Panc1 (cell line): ENCODE measurements at places on chromosomes 2 and 18.
A peak's percentile ranks its signal among the peaks of the same experiment; 100 is the strongest.

GRCh38 chr2:40304340-40304739, 147.6 kb downstream of the SLC8A1 start:
- DNase-seq, result no peak

- DNase-seq, result no peak
Measured at GRCh38 chr2:130328710-130329109, 14.0 kb upstream of the IMP4 start.

- no peak for DNase-seq
Measured at GRCh38 chr2:25220313-25220712, 51.9 kb upstream of the POMC start.

DNA sequence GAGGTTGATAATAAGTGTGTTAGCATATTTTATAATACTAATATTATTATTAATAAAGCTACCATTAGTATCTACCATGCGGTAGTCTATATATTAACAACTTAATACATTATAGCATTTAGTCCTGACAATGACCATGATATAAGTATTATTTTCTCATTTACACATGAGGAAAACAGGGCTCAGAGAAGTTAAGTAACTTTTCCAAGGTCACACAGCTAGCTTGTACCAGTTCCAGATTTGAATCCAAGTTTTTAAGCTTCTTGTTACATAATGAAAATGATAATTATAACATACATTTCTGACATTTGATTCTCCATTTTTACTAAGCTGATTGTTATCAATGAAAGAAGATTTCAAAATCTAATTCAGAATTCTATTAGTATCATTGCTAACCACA, 310.6 kb downstream of the AGPS start:
- no peak for DNase-seq

- peak; percentile 48 for DNase-seq
Measured at GRCh38 chr2:100260712-100261620, 61.3 kb downstream of the LONRF2 start.

GRCh38 chr2:163934131-163934530, 198.3 kb upstream of the FIGN start:
- no peak for DNase-seq

DNA sequence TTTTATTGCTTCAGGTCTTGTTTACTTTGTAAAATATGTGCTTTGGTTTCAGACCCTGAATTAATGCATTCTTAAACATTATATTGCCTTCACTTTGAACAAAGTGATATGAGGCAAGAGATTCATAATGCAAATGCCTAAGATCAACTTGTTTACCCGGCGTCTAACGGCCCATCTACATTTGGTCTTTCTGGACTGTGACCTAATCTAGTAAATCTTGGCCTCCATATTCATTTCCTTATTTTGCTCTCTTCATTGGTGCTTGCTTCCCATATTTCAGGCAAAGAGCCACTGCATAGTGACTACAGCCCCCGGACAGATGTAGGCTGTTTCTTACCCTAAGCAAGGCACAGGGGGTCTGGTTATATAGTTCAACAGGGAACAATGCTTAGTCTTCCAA, 53.0 kb upstream of the SLC39A10 start:
- no peak for DNase-seq

GRCh38 chr2:101300836-101301235, 7.7 kb downstream of the RNF149 start:
- no peak for DNase-seq

DNA sequence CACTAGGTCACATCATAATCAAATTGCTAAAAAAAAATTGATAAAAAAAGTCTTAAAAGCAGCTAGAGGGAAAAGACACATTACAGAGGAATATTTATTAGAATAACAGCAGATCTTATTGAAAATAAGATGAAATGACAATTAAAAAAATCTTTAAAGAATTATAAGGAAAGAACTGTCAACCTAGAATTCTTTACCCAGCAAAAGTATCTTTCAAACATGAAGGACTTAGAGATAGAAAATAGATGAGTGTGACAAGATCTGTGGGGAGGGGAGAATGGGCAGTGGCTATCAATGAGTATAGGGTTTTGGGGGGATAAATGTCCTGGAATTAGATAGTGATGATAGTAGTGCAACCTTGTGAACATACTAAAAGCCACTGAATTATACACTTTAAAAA, 26.5 kb upstream of the RNF103 start:
- DNase-seq, result no peak

GRCh38 chr2:106306387-106306786, 112.3 kb upstream of the UXS1 start:
- no peak for DNase-seq

DNA sequence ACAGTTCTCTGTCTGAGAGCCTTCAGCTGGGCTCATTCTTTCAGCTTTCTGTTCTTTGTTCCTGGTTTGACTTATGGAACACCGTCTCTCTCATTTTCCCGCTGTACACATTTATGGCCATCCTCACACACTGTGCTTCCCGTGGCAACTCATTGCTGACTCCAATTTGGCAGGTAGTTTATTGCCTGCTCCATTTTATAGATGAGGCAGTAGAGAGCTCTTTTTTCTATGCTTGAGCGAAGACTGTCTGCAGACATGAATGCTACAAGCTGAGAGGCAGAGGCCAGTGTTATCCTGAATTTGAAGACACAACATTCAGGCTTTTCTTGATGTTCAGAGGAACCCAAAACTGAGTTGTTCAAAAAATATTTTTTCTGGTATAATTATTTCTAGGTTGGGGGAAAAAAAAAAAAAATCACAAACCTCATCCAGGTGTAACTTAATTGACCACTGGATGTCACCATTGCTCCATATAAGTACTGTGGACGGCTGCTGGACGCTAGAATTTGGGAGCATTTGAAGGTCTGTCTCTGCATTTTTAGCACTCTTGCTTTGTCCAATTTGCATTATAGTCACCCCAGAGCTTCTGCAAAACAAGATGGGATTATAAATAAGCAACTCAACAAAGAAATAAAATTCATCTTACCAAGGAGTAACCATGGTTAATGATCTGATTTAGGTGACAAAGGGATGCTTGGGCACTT, 83.5 kb downstream of the HRH4 start:
- no peak for DNase-seq

GRCh38 chr2:69163109-69163508, 150.1 kb downstream of the ANTXR1 start:
- peak; percentile 13 for DNase-seq

GRCh38 chr2:204794624-204795023, 249.3 kb downstream of the PARD3B start:
- no peak for DNase-seq

DNA sequence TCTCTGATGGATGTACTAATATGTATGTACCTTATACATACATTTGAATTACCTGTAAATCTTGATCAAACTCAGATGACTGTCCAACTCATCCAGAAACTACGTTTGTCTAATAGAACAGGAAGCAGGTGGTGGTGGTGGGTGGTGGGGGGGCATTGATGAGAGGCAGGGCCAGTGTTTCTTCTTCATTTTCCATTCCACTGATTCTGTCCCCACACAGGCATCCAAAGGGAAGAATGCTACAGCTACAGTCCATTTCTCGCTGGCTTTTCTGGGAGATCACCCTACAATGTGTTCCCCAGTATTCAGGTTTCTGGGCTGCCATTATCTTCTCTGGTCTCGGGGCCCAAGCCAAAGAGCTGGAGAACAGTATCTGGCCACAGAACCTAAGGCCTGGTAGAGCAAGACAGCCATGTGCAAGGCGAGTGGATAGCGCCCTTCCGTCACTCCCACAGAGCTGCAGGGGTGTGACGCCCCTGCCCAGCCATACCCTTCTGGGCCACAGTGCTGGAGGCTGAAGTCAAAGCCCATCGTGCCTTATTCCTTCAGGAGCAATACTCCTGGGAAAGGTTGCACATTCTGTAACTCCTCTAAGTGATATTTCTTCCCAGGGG, 54.5 kb downstream of the BCL11A start:
- no peak for DNase-seq

DNA sequence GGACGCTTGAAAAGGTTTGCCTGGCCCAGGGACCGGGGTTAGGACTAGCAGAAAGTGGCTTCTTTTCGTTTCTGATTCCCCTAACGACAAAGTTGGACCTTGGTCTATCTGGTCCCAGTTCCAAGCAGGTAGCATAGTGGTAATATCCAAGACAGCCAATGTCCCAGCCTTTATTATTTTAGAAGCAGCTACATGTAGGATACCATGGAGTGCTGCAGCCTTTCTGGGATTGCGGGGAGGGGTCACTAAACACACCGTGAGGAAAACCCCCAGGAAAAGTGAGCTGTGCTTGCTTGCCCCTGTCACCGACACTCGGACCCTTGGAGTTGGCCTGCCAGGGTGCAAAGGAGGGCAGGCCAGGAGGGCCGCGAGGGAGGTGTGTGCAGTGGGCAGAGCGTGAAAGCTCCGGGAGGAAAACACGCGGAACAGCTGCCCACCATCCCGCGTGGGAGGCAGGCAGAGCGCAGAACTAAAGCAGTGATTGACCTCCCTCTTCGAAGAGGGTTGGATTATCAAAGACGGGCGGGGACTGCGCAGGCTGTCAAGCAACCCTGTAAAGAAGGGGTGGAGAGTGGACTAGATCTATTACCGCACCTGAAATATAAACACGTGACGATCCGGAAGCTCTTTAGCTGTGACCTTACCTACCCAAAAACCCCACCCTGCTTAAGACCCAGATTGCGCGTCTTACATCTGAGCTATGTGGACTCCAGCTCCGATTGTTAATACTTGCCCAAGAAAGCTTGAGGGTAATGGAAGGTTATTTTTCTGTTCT, 624 bp upstream of the MAP4K3 start:
- DNase-seq, result no peak

- no peak for DNase-seq
Measured at GRCh38 chr18:74921057-74921820, 287.7 kb downstream of the PTGR3 start.

- DNase-seq, result no peak
Measured at GRCh38 chr2:237876061-237876526, 16.7 kb downstream of the RAMP1 start.

GRCh38 chr2:182634386-182634785, 81.7 kb upstream of the DNAJC10 start:
- DNase-seq, result no peak

DNA sequence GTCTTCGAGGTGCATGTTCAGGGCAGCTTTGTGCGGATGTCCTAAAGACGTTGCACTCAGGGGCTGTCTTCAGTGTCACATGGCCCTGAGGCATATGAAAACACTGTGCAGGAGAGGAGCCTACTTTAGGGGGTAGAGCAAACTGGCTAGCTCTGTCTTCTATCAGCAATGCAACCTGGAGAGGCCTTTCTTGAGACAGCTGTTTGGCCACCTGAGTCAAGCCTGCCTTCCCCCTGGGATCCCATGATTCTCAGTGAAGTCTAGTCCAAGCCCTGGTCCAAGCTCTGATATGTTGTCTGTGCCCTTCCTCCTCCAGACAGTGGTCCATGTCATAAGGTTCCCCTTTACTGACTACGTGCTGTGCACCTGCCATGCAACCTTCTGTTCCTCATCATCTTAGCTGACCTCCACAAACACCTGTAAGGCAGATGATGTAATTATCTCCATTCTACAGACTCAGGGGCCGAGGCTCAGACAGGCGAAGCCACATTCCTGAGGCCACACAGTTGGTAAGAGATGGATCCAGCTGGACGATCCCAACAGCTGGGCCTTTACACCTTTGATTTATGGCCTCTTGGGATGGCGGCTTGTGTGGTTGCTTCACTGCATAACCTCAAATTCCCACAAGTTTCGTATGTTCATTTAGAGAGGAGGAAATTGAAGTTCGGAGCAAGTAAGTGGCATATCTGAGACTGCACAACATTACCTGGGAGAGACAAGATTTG, 109.9 kb downstream of the COPS8 start:
- no peak for DNase-seq

DNA sequence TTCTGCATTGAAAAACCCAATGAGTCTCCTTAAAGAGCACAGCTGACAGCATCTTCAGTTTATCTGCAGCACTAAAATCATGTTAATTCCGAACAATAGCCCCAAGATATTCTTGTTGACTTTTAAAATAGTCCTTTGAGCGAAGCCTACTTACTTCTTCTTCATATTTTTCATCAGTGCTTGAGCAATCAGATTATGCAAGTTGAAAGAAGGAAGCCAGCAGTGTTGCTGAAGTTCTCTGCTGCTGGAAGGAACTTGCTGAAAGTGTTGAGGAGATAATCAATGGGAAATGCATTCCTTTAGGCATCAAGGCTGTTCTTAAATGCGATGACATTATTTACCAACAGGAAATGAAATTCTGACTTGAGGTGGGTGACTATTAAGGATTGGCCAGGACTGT, 105.9 kb upstream of the SNTG2 start:
- DNase-seq, result no peak

GRCh38 chr2:128526455-128526976, 207.8 kb upstream of the HS6ST1 start:
- DNase-seq, result no peak

GRCh38 chr18:77487951-77488740, 238.5 kb downstream of the GALR1 start:
- DNase-seq, result no peak

- no peak for DNase-seq
Measured at GRCh38 chr2:126699716-126700581, 44.0 kb downstream of the GYPC start.

DNA sequence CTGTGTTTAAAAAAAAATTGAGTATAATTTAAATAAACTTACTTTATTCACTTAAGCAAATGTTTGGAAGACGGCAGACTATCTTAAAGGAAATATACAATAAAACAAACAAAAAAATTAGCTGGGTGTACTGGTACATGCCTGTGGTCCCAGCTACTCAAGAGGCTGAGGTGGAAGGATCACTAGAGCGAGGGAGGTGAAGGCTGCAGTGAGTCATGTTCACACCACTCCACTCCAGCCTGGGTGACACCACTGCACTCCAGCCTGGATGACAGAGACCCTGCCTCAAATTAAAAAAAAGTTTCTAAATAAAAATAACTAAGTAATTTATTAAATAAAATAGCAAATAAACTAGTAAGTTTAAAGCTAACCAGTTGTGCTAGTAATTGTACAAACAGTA, 7.5 kb downstream of the PUM2 start:
- no peak for DNase-seq

DNA sequence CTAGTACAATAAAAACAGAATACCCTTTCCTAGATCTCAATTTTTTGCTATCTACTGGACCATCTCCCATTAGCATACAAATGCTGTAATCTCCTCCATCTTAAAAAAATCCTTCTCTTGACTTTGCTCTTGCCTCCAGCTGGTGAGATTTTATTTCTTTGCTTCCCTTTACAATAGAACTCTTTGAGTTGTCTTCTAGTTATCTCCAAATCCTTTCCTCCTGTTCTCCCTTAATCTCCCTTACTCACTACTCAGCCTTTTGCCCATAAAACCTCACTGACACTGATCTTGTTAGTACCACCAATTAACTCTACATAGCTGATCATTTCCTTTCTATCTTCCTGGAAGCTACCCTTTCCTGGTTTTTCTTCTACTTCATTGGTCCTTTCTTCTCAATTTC, 63.5 kb upstream of the FRZB start:
- no peak for DNase-seq

- DNase-seq, result no peak
Measured at GRCh38 chr18:75253784-75254183, 43.2 kb downstream of the TSHZ1 start.

- DNase-seq, result no peak
Measured at GRCh38 chr2:190723397-190724090, 74.7 kb downstream of the NAB1 start.
